ENCODE measurements at places on chromosomes 11 and 22.

DNA sequence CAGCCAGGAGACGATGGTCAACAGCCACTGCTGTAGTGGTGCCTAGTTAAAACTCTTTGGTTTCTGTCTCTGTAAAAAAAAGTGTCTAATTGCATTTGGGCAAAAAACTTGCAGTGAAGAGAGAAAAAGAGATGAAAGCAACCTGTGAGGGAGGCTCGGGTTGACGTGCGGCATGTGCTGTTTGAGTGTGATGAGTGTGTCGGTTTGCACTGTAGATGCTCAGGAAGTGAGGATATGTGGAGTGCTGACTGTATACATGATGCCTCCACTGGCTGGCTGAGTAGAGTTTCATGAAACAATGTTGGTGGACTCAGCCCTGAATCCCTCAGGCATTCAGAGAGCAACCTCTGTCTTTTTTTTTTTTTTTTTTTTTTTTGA, 4.3 kb upstream of the DGCR6L start:
- H3K27ac ChIP-seq: peak overlapping the region; percentile 89
- no peaks in the 10 kb centered on the region for H3K36me3 ChIP-seq
- H3K27me3 ChIP-seq: no peaks in the 10 kb centered on the region

GRCh38 chr11:84588131-84588829, 1038.9 kb downstream of the DLG2 start:
- H3K27ac ChIP-seq: no peak overlapping the region
- H3K4me1 ChIP-seq: no peaks in the 10 kb centered on the region
- no peaks in the 10 kb centered on the region for H3K27me3 ChIP-seq
- no peak overlapping the region for H3K4me3 ChIP-seq

DNA sequence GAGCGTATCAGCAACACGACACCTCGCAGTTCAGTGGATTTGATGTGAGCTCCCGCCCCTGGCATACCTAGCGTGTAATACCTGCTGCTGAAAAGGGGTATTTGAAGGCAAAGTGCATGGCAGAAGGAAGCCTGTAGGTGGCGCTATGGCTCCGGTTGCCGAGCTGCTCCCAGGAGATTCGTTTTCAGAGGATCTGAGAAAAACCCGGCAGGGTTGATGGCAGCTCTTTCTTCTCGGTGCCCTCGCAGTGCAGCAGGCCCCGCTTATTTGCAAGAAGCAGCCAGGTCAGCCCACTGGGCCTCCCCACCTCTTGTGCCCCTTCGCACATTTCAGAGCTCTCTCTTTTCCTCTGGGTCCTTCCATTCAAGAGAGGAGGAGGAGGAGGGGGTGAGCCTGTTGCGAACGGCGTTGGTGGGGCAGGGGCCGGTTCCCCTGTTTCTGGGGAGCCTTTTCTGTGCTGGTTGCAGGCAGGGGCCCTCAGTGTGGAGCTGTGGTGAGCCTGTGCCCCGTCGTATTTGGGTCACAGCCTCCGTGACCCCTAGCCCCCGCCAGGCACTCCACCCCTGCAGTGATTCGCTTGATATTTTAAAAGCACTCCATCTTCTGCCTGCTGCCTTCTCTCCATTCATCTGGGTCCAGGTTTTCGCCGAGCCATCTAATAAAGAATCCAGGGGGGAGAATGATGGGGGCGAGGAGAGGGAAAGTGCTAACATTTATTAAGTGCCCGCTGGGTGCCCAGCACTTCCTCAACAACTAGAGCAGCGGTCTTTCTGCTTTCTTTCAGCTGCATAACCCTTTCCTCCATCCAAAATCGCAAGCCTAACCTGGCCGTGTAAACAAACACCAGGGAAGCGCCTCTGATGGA, 85.3 kb upstream of the SYT13 start:
- DNase-seq: peak; percentile 66
- peak overlapping the region; percentile 33 for H3K4me3 ChIP-seq
- peaks cover 21% of the 10 kb centered on the region for H3K4me1 ChIP-seq
- no peaks in the 10 kb centered on the region for H3K36me3 ChIP-seq
- H3K27ac ChIP-seq: peak overlapping the region; percentile 72

- H3K27me3 ChIP-seq: no peaks in the 10 kb centered on the region
- no peak overlapping the region for H3K27ac ChIP-seq
- no peaks in the 10 kb centered on the region for H3K36me3 ChIP-seq
- no peak overlapping the region for H3K4me3 ChIP-seq
- no peaks in the 10 kb centered on the region for H3K4me1 ChIP-seq
- no peak for DNase-seq
Measured at GRCh38 chr11:115606498-115607220, 102.4 kb upstream of the CADM1 start.

DNA sequence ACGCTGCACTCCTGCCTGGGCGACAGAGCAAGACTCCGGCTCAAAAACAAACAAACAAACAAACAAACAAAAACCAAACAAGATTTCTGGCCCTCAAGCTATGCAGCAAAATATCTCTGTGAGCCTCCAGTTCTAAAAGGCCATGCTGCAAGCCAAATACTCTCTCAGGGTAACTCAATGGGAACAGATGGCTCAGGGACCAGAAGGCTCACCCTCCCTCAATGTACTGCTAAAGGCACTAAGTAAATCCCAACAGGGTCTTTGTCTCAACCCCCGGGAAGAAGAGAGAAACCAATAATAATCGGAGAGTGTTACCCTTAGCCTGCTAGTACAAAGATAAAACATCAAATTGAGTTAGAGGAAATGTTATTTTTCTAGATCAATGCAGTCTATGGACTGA, 119.7 kb upstream of the ZC3H12C start:
- H3K27me3 ChIP-seq: peaks cover 23% of the 10 kb centered on the region
- DNase-seq: no peak
- no peaks in the 10 kb centered on the region for H3K4me1 ChIP-seq
- no peak overlapping the region for H3K4me3 ChIP-seq
- H3K27ac ChIP-seq: no peak overlapping the region

DNA sequence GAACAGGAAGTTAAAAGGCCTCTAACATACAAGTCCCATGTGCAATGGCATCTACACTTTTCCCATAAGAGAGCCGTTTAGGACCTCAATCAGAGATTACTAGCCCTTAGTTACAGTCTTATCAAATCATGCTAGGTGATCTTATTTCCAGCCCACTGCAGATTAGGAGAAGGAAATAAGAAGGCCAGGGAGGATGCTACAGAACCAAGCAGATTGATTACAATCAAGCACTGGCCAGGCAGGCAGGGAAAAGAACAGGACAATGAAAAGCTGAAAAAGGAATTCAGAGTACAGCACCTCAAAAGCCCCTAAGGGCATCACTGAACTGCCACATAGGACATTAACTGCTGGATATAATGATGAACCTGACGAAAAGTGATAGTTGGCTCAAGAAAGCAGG, 73.0 kb downstream of the CLPB start:
- peaks cover 9% of the 10 kb centered on the region for H3K36me3 ChIP-seq
- DNase-seq: no peak
- H3K27ac ChIP-seq: no peak overlapping the region
- H3K4me1 ChIP-seq: peaks cover 12% of the 10 kb centered on the region

DNA sequence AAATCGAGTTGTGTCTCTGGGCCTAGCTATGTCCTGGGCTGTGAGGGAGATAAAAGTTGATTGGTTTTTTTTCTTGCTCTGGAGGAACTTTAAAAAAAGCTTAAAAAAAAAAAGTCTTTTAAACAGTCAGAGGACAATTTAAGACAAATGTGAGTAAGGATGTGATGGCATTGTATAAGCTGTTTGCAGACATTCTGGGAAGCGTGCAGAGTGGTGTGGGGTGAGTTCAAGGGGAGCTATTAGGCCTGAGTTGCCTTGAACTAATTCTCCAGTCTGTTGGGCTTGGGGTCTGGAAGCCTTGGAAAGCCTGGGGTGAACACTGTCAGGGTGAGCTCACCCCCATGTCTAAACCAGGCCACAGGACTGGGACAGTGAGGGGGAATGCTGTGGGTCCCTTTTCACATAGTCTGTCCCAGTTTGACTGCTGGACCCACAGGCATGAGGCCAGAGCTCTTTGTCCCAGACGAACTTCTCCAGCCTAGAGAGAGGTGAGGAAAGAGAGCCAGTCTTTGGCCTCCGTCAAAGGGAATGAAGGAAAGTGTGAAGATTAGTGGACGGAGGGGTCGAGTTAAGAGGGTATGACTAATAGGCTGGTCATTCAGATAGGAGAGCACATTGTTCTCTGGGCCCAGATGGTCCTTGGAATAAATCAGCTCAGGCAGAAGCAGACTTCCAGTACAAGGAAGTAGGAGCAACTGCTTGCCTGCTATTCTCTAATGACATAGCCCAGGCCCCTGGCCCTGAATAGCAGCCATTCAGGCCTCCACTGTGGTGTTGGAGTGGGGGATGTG, 76.4 kb upstream of the NNMT start:
- peaks cover 6% of the 10 kb centered on the region for H3K36me3 ChIP-seq
- H3K4me1 ChIP-seq: peaks cover 33% of the 10 kb centered on the region
- no peak overlapping the region for H3K4me3 ChIP-seq
- no peak for DNase-seq
- no peak overlapping the region for H3K27ac ChIP-seq

DNA sequence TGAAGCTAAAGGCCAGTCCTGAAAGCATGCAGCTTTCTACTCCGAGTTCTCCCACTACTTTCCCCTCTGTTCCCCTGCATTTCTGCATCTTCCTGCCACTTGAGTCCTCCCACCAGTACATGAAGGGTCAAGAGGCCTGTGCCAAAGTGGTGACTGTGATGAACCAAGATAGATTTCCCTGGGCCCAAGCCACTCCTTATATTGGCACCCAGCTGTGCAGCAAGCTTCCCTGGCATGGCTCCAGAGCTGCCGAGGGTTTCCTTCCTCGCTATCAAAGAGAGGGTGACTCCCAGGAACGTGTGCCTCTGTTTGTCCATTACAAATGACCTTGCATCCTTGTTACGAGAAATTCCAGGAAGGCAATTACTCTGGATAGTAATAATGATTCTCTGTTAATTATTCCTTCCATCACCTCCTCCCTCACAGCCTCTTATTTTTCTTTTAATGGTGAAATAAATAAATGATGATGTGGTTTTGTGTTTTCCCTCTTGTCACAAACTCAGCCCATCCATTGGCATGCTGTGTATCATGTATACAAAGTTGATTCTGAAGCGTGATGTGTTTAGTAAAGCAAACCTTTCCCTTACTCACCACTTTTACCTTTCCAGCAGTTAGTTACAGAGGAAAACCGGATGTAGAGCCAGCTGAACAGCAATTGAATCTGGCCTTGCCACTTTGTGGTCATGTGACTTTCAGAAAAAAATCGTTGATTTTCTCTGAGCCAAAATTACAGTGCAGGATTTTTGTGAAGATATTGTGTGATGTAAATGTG, 8.3 kb downstream of the SRSF8 start:
- H3K36me3 ChIP-seq: no peaks in the 10 kb centered on the region
- H3K4me1 ChIP-seq: peaks cover 24% of the 10 kb centered on the region
- peaks cover 10% of the 10 kb centered on the region for H3K27me3 ChIP-seq
- no peak overlapping the region for H3K4me3 ChIP-seq
- no peak overlapping the region for H3K27ac ChIP-seq

DNA sequence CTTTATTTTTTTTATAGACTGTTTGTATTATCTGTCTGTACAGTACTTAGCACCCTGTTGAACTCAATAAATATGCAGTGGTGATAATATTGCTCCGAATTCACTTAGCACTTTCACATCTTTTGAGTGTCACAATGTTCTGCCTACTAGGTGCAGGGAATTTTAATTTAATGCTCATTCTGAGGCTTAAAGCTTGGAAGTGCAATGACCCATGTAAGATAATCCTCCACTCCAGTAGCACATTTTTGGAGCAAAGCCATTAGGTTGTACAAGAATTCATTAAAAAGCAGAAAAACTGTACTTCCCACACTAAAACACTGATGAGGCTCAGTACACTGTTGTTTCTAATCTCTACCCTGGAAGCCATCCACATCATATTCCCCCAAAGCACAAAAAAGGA, 255.3 kb upstream of the MTNR1B start:
- no peaks in the 10 kb centered on the region for H3K27me3 ChIP-seq
- H3K36me3 ChIP-seq: no peaks in the 10 kb centered on the region
- no peak overlapping the region for H3K27ac ChIP-seq
- H3K4me3 ChIP-seq: no peak overlapping the region
- H3K4me1 ChIP-seq: no peaks in the 10 kb centered on the region
- no peak for DNase-seq

DNA sequence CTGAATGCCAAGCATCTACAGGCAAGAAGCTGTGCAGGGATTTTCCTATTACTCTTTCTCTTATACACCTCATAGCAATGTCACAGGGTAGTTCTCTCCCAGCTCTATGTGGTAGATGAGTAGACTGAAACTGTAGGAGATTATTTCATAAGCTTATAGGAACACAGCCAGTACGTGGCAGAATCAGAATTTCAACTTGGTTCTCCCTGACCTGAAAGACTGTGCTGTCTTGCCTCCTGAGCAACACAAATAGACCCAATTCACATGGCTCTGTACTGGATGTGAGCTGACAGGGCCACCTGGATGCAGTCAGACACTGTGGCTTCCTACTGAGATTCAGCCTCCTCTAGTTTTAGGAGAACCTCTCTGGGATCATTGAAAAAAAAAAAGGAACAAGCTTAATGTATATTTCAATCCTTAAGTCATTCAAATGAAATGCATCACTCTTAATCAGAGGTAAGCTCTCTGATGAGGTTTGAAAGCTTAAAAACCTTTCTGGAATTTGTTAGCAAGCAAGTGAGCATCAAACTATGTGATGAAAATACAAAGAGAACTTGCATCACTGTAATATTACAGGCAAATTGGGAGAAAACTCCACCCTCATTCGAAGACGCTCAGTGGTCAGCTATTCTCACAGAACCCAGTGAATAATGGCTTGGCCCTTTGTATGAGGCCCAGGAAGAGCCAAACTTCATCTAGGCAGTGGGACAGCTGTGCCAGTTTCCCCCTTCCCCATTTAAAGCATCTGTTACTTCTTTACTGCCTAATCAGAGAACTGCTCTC, 1039.3 kb downstream of the NTM start:
- H3K27me3 ChIP-seq: peaks cover 52% of the 10 kb centered on the region
- peaks cover 5% of the 10 kb centered on the region for H3K4me1 ChIP-seq
- DNase-seq: no peak

DNA sequence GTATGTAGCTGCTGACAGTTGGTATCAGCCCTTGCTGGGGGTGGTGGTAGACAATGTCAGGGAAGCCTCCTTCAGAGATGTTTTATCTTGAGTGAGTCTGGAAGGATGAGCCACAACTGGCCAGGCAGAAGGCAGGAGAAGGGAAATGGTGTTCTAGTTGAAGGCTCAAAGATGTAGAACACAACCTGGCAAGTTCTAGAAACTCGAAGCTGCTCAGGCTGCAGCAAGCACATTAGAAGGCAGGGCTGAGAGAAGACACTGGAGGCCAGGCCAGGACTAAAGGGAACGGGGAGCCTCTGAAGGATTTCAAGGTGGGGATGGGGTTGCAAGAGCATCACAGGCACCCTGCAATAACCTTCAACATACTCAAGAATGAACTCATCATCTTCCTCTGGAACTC, 40.4 kb downstream of the USP35 start:
- no peaks in the 10 kb centered on the region for H3K27me3 ChIP-seq
- peaks cover 18% of the 10 kb centered on the region for H3K4me1 ChIP-seq
- peaks cover 2% of the 10 kb centered on the region for H3K36me3 ChIP-seq
- H3K4me3 ChIP-seq: no peak overlapping the region
- no peak overlapping the region for H3K27ac ChIP-seq

Data from T-helper 17 cell (primary cell).